ENCODE measurements at places on chromosomes 1 and 21.
A peak's percentile ranks its signal among the peaks of the same experiment; 100 is the strongest.

- DNase-seq: no peak
These were observed 248.8 kb upstream of the USP24 start for GRCh38 chr1:55463814-55464475.

GRCh38 chr1:38790422-38791163 is 69.0 kb downstream of the RRAGC start:
- no peak for DNase-seq

- peak; percentile 83 for DNase-seq
These were observed 132.2 kb downstream of the ADSS2 start for GRCh38 chr1:244319283-244320132.

DNA sequence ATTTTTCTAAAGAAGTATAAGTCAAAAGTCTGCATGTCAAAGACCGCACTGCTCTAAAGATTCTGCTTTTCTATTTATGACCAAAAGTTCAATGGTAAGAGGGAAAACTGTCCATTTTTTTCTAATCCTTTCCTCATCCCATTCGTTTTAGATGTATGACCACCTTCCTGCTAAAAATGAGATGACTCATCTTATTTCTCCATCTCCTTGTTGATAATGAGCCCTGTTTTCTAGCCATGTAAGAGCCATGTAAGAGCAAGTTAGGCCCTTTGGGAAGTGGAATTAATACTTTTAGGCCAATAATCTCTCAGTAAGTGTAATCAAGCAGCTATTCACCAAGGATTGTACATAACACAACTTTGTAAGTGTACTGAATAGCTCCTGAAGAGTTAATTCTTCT is 475.6 kb upstream of the B3GALT2 start:
- no peak for DNase-seq

DNA sequence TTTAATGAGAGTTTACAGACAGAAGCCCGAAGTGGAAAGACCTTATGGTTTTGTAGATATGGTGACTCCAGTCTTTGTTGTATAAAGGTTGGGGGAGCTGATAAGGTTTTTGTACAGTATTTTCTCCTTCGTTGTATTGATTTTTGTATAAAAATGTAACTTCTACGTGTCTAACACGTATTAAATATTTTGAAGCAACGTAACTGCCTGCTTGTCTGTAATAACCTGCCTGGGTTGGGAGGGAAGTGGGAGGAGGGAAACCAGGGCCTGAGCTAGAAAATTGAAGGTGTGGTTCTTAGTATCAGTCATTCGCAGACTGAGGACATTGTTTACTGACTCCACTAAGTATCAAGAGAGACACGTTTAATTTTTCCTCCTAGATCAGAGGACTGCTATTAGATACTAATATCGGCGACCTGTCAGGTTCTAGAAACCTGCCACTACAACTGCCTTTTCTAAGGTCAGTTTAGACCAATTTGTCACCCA is 2.2 kb downstream of the IER5 start:
- DNase-seq: peak; percentile 30

DNA sequence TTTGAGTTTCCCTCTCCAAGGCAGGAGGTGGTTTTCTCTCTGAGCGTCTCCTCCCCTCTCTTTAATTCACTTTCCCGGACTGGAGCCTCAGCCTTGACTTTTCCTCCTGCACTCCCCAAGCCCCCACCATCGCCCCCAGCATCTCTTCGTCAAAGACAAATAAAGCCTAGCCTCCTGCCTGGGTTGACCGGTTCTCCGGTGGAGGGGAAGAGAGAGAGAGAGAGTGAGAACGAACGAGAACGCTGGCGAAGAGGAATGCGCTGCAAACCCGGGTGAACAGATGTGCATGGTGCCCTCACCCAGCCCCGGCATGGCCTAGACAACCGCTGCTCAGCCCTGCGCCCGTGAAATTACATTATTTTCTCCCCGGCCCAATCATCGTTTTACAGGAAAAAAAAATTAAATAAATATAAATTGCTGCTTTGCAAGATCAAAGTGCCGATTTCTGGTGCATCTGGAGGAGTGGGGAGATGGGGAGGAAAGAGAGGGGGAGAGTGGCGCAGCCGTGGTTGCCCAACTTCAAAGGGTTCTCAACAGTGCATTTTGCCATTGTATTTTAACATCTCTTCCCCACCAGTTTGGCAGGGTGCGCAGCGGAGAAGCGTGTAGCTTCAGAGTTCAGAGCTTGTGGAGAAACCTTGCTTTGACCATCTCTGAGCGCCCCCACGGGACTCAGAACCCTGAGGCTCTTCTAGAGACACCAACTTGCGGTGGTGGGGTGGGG is 11.4 kb upstream of the TBX15 start:
- DNase-seq: no peak

DNA sequence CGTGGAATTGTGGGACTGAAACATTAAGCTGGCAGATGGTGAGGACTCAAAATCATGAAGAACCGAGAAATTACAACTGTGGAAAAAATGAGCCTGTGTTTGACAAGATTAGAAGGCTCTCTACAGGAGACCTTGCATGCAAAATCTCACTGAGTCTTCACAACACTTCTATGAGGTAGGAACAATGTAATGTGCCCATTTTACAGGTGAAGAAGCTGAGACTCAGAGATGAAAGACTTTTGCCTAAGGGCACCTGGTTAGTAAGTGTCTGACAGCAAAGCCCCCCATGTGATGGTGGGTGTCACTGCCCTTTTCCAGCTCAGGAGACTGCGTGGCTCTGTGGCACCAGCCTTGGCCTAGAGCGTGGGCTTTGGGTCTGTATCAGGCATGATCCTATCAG is 21.0 kb downstream of the OPRD1 start:
- no peak for DNase-seq

DNA sequence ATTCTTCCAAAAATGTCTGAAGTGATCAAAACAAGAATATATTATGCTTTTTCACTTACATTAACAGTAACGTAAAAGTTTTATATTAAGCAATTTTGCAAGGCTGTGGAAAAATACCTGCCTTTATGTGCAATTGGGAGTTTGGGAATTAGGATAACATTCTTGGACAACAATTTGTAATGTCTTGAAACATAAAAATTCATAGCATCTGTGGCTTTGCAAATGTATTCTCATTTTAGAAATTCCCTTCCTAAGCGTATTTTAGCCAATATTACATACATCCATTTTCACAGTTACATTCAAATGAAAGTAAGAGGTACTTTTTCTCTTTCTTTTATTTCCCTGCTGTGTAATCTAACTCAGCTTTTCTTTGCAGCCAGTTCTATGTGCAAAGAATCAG is 13.4 kb upstream of the CFH start:
- DNase-seq: no peak

DNA sequence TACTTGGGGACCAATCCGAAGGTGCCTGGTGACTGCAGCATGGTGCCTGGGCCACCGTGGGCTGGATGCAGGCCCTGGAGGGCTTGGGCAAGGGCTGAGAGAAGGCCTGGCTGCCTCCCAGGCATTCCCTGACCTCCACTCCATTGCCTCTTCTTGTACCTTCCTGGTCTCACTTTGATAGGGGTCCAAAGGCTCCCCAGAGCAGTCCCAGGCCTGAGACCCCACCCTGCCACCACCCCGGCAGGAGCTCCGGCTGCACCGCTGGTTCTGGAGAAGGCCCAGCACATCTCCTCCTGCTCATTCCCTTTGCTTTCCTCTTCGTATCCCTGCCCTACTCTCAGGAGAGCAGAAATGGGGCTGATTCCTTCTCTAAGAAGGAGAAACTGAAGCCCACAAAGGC is 133.3 kb upstream of the IPO9 start:
- DNase-seq: no peak

DNA sequence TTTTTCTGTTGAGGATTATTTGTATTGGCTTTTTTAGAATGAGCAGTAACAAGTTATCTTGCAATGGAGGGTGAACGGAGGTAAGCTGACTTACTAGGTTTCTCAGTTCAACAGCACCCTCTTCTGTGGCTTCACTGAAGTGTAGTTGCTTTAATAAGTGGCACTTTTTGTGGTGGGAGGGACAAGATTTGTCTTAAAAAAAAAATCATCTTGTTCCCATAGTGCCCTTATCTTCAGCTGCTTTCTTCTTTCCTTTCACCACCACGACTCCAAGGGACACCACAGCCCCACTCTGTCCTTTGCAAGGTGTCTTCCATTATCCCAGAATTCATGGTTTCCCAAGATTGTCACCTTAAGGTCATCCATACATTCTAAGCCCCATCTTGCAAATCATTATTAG is 92.9 kb downstream of the PIGK start:
- peak; percentile 54 for DNase-seq

DNA sequence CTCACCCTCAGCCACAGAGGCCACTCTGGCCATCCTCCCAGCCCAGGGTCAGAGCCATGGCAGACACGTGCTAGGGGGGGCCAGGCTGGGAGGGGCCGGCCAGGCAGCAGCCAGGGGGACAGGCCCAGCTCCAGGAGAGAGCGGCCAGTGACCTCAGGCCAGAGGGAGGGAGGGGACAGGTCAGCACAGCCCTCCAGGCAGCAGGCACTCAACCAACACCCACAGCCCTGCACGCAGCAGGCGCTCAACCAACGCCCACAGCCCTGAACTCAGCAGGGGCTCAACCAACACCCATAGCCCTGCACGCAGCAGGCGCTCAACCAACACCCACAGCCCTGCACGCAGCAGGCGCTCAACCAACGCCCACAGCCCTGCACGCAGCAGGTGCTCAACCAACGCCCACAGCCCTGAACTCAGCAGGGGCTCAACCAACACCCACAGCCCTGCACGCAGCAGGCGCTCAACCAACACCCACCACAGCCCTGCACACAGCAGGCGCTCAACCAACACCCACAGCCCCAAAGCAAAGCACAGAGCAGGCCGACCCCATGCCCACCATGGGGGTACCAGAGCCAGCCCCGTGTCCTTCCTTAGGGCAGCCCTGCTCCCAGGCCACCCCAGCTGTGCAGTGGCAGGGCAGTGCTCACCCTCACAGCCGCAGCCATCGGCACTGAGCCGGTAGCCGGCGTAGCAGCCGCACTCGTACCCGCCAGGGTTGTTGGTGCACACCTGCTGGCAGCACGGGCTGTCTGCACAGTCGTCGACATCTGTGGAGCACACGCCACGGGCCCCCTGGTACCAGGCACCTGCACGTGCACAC is 55.9 kb downstream of the ARHGEF16 start:
- no peak for DNase-seq

DNA sequence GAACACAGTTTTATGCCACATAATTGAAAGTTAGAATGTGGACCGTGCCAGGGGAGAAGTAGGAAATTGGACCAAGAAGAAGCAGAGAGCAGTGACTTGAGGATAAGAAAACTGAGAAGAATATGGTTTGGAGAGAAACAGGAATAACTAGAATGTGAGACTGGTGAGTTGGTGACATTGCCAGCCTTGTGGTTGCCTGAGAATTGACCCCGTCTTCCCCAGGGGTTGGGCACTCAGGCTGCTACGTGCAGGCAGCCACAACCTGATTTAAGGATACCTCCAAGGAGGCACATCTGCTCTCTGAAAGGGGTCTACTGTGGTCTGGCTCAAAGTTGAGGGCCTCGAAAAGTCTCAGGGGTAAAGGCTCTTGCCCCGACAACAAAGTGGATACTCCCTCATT is 112.1 kb upstream of the ARTN start:
- no peak for DNase-seq

GRCh38 chr1:168005529-168005928 is 68.7 kb upstream of the MPC2 start:
- DNase-seq: no peak

All from foreskin fibroblast (primary cell).